ENCODE measurements at places on chromosomes 3 and 15.

- no peak for DNase-seq
These were observed 9.8 kb downstream of the SCG5 start for GRCh38 chr15:32651229-32651837.

DNA sequence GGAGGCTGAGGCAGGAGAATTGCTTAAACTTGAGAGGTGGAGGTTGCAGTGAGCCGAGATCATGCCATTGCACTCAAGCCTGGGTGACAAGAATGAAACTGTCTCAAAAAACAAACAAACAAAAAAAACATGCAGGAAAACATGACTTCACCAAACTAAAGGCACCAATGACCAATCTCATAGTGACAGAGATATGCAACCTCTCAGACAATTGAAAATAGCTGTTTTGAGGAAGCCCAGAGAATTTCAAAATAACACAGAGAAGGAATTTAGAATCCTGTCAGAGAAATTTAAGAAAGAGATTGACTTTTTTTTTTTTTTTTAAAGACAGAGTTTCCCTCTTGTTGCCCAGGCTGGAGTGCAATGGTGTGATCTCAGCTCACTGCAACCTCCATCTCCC is 26.1 kb downstream of the NCBP2 start:
- no peak for DNase-seq

DNA sequence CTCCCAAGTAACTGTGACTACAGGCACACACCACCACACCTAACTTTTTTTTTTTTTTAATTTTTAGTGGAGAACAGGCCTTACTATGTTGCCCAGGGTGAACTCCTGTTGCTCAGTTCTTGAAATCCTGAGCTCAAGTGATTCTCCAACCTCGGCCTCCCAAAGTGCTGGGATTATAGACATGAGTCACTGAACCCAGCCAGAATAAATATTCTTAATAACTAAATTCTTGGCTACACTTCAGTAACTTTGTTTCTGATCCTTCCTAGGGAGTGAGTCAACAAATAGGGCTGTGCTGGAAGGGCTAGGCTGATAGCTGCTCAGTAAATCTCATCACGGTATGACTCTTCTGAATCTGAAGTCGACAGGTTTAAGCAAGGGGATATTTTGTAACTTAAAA is 56.6 kb downstream of the P3H2 start:
- no peak for DNase-seq

GRCh38 chr3:9776896-9777693 is 7.3 kb upstream of the CAMK1 start:
- no peak for DNase-seq

All from omental fat pad (tissue), 4 donors.